ENCODE measurements at places on chromosomes 5 and 9.

DNA sequence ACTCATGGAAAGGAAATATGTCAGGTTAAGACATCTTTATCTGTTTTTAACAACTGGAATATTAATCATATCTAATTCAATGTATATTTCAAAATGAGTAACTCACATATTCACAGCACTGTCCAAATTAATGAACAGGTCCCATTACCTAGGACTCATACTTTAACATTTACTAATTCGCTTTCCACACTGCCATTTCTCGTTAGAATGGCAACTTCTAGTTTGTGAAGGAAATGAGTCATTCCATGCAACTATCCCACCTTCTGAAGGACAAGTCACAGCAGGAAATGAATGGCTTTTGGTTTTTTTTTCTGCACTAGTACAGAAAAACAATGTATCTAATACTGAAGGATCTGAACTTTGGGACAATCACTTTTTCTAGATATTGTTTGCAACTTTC is 24.6 kb upstream of the IFNK start:
- H3K4me1 ChIP-seq: peaks cover 1% of the 10 kb centered on the region
- peaks cover 5% of the 10 kb centered on the region for H3K36me3 ChIP-seq
- no peak overlapping the region for H3K4me3 ChIP-seq

GRCh38 chr9:30476826-30477225 is 1907.6 kb upstream of the ACO1 start:
- no peak overlapping the region for H3K4me3 ChIP-seq
- H3K36me3 ChIP-seq: no peaks in the 10 kb centered on the region
- H3K27ac ChIP-seq: no peak overlapping the region
- DNase-seq: no peak
- no peaks in the 10 kb centered on the region for H3K27me3 ChIP-seq
- H3K4me1 ChIP-seq: no peaks in the 10 kb centered on the region

- no peaks in the 10 kb centered on the region for H3K36me3 ChIP-seq
- peaks cover 6% of the 10 kb centered on the region for H3K4me1 ChIP-seq
- H3K27me3 ChIP-seq: peaks cover 50% of the 10 kb centered on the region
- no peak overlapping the region for H3K27ac ChIP-seq
These were observed 2.4 kb upstream of the FAM78A start for GRCh38 chr9:131278702-131279111.

- no peaks in the 10 kb centered on the region for H3K36me3 ChIP-seq
- H3K27ac ChIP-seq: no peak overlapping the region
- H3K4me1 ChIP-seq: peaks cover 6% of the 10 kb centered on the region
- H3K4me3 ChIP-seq: no peak overlapping the region
- DNase-seq: no peak
These were observed 51.1 kb upstream of the CDKN2AIPNL start for GRCh38 chr5:134462761-134463160.

- H3K36me3 ChIP-seq: peaks cover 31% of the 10 kb centered on the region
- no peaks in the 10 kb centered on the region for H3K27me3 ChIP-seq
- H3K4me1 ChIP-seq: no peaks in the 10 kb centered on the region
- H3K4me3 ChIP-seq: no peak overlapping the region
- H3K27ac ChIP-seq: no peak overlapping the region
These were observed 28.4 kb upstream of the SUSD1 start for GRCh38 chr9:112203536-112203935.

GRCh38 chr5:168528521-168529373 is at the start of gene FBLL1:
Gene FBLL1 (plus strand): TSS chr5:168529305. CDS start chr5:168529505, 200 bp downstream.
- peaks cover 45% of the 10 kb centered on the region for H3K27me3 ChIP-seq
- peak within 1 kb of the TSS; percentile 67 for H3K27ac ChIP-seq
- no peaks in the 10 kb centered on the region for H3K36me3 ChIP-seq
- peak within 1 kb of the TSS; percentile 70 for H3K4me3 ChIP-seq
- DNase-seq: peak; percentile 67
- H3K4me1 ChIP-seq: no peaks in the 10 kb centered on the region

- H3K27me3 ChIP-seq: peaks cover 63% of the 10 kb centered on the region
- H3K4me1 ChIP-seq: peaks cover 11% of the 10 kb centered on the region
- DNase-seq: no peak
These were observed 279.7 kb downstream of the EBF1 start for GRCh38 chr5:158819840-158820620.

DNA sequence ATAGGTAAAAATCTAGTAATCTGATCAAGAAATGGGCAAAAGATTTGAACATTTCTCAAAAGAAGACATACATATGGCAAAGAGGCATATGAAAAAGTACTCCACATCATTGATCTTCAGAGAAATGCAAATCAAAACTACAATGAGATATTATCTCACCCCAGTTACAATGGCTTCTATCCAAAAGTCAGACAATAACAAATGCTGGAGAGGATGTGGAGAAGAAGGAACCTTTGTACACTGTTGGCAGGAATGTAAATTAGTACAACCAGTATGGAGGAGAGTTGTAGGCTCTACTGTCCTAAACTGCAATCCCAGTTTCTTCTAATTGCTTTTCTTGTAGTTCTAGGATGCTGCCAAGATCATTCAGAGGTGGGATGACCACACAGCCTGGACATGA is 193.5 kb upstream of the RFX3 start:
- no peaks in the 10 kb centered on the region for H3K36me3 ChIP-seq
- H3K4me1 ChIP-seq: peaks cover 4% of the 10 kb centered on the region
- H3K27me3 ChIP-seq: no peaks in the 10 kb centered on the region
- no peak overlapping the region for H3K27ac ChIP-seq
- no peak for DNase-seq
- H3K4me3 ChIP-seq: no peak overlapping the region

DNA sequence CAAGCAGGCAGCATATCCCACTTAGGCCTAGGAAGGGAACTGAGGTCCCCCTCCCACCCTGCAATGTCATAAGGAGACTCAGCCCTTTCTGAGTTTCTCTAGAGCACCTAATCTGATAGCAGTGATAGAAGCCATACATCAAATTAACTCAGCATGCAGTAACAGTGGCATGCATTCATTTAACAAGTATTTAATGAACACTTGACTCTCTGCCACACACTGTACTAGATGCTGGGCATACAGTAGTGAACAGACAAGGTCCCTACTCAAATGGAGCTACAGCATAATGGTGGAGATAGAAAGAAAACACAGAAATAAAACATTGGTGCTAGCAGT is 58.6 kb downstream of the SLC22A5 start:
- no peak overlapping the region for H3K27ac ChIP-seq
- H3K27me3 ChIP-seq: no peaks in the 10 kb centered on the region
- no peak overlapping the region for H3K4me3 ChIP-seq
- H3K36me3 ChIP-seq: no peaks in the 10 kb centered on the region
- DNase-seq: no peak
- H3K4me1 ChIP-seq: peaks cover 22% of the 10 kb centered on the region
